T-helper 22 cell (primary cell): ENCODE measurements at places on chromosomes 2 and 18.

GRCh38 chr2:101736233-101736632 is 38.7 kb downstream of the MAP4K4 start:
- no peak for DNase-seq

DNA sequence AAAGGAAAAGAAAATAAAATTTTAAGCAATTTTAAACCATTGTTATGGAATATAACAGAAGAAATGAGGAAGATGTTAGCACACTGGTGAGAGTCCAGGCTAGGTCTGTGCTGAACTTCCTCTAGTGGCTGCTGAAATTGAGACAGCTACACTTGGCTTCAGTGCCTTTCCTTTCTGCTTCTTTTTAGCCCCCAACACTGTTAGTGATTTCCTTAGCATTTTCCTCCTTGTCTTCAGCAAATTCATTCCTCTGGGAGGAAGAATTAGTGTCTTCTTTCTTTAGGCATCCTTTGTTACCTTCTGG is 47.6 kb downstream of the ITGAV start:
- DNase-seq = no peak

GRCh38 chr2:195648787-195649186 is 8.2 kb upstream of the SLC39A10 start:
- DNase-seq = no peak

GRCh38 chr2:80407377-80407776 is 102.8 kb upstream of the LRRTM1 start:
- no peak for DNase-seq

GRCh38 chr2:133711201-133711600 is 142.9 kb upstream of the NCKAP5 start:
- no peak for DNase-seq

GRCh38 chr2:45131587-45131986 is 122.3 kb upstream of the SIX2 start:
- DNase-seq = no peak

DNA sequence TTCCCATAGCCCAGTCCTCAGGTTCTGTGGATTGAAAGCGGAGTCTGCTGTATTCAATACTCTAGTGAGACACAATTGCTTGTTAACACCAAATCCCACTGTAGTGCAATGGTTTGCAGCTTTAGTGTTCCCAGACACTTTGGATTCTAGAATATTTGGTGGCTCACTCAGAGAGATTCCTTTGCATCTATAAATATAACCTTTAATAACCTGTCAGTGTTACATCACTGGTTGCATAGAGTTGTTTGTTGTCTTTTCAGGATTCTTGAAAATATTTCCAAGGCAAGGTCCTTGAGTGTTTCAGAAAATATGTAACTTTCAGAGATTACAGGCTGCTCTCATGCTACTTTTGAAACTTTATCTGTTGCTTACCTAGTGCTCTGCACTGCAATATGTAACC is 157.5 kb downstream of the ZEB2 start:
- DNase-seq = no peak

- DNase-seq = no peak
Observed at GRCh38 chr2:62856228-62857040, 150.9 kb downstream of the EHBP1 start.

GRCh38 chr18:49690312-49690711 is 123.0 kb downstream of the ACAA2 start:
- DNase-seq = no peak

DNA sequence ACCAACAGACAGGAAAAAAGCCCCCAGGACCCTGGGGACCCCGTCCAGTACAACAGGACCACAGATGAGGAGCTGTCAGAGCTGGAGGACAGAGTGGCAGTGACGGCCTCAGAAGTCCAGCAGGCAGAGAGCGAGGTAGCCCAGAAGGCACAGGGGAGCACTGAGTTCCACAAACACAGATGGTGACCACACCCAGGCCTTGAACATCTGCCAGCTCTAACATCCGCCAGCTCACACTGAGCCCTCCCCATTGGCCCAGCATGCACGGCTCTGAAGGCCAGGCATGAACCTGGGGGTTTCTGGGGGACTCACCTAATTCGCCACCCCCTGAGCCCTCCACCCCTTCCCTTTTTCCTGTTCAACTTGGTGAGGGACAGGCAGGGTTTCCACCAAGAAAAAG is 25.6 kb upstream of the PRLH start:
- no peak for DNase-seq

- DNase-seq = no peak
Observed at GRCh38 chr2:158914731-158915130, 53.7 kb upstream of the TANC1 start.

DNA sequence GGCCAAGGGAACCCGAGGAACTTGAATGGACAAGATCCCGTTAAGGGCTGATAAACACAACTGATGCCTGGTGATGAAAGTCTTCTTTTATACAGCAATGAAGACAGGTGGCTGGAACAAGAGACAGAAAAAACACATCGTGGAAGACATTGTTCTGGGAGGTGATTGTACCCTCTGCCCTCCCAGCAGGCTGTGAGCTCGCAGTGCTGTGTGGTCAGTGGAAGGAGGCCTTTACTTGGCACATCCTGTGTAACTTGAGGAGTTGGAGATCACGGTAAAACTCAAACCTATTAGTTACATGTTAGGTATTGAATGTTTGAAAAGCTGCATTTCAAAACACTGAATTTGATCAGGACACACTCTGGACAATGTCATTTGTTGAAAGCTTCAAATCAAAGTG is 249.9 kb upstream of the EPAS1 start:
- no peak for DNase-seq

DNA sequence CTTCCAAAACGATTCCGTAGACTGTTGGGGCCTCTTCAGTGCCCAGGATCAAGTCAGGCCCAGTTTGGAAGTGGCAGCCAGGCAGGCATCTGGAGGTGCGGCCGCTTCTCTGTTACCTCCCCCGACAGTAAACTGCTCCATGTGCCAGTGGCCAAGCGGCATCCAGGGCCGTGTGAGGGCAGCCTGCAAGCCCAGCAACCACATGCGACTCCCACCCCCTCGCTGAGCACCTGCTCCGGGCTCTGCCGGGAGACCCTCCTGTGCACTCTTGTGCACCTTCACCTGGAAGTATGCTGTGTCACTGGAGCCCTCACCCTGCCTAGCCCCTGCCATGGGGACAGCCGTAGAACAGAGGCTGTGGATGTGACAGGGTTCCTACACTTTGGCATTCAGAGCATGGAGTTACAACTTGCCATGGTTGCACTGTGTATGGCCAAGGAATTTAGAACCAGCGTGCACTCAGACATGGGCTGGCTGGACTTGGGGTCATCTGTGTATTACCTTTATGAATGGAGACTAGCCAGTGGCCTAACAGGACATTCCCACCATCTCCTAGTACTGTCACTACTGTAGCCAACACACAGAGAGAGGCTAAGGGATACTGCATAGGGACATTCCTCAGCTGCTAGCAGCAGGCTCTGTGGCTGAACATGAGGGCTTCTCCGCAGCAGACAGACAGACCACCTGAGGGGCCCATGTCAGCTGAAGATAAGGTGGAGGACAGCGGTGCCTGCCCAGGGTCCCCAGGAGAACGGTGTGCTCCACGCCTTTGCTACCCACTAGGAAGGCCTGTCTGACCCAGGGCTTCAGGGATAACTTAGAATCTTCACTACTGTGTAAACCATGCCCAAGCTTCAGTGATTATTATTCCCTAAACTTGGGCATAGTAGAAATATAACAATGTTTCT is 25.0 kb upstream of the FAHD2A start:
- DNase-seq = no peak

- no peak for DNase-seq
Observed at GRCh38 chr18:50805732-50806131, 14.1 kb downstream of the MRO start.

- no peak for DNase-seq
Observed at GRCh38 chr2:207093234-207093633, 72.5 kb downstream of the KLF7 start.

DNA sequence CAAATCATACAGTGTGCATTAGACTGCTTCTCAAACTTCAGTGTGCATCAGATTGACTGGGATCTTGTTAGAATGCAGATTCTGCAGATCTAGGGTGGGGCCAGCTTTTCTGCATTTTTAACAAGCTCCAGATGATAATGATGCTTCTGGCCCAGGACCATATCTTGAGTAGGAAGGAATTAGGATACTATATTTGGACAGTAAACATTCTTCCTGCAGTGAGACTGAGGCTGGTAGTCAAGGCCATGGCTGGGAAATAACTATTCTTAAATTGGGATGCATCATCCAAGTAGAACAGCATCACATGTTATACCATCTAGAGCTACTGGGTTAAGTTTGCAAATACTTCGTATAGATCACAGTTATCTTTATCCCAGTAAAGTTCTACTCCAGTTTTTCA is 28.4 kb upstream of the ARMC9 start:
- no peak for DNase-seq

- DNase-seq = no peak
Observed at GRCh38 chr18:35426786-35427185, 49.6 kb upstream of the ZNF396 start.

- no peak for DNase-seq
Observed at GRCh38 chr2:231486851-231487596, 22.7 kb upstream of the NCL start.

GRCh38 chr2:121074293-121074932 is 210.6 kb downstream of the TFCP2L1 start:
- no peak for DNase-seq

GRCh38 chr18:8435376-8435775 is 173.9 kb upstream of the RAB12 start:
- DNase-seq = no peak

- DNase-seq = peak; percentile 45
Observed at GRCh38 chr2:70948337-70949003, 12.8 kb downstream of the ATP6V1B1 start.
